T-helper 17 cell (primary cell): ENCODE measurements at places on chromosomes 3 and 15.

GRCh38 chr3:63808633-63809032 lies 10.5 kb upstream of the C3orf49 start:
- DNase-seq, result no peak

GRCh38 chr3:32495609-32496008 lies 7.0 kb downstream of the CMTM6 start:
- no peak for DNase-seq

DNA sequence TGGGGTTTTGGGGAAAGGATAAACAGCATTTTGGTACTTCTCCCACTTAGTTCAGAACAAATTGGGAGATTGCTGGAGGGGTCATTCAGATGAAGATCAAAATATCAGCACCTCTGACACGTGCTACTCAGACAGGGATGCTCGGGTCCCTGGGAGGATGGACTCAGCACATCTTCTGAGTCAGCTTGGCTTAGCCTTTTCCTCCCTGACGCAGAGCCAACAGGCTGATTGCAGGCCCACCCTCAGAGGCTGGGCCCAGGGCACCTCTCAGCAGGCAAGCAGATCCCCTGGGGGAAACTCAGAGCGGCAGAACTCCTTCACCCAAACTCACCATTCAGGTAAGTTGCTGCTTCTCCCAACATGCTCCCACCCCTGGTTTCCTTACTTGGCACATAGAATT lies 304.9 kb downstream of the TLE3 start:
- DNase-seq, result no peak

DNA sequence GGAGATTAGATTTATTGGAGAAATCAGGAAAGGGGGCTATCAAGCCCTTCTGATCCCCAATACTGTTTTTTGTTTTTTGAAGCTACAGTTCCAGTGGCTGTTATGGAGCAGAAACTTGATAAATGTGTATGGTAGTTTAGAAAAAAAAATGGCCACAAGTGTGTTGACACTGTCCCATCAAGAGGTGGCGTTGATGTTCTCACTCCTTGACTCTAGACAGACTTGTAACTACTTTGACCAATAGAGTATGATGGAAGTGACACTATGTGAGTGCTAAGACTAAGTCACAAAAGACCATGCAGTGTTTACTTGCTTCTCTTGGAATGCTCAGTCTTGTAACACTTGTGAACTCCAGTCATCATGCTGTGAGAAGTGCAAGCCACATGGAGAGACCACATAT lies 356.7 kb downstream of the PDCD6IP start:
- DNase-seq, result no peak

DNA sequence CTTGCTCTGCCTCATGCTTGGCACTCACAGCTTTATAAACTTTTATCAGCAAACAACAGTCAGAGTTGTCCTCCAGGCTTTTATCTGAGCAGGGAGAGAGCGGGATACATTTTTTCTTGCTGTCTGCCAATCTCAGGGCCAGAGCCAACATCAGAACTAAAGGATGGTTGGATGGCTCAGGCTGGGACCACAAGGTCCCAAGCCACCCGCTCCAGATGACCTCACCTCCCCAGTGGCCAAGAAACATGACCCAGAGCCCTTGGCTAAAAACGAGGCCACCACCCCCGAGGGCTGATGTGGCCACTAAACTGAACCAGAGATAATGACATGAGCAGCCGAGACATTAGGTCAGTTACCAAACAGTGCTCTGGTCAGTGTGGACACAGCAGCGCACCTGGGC lies 18.8 kb upstream of the SPATA12 start:
- DNase-seq, result no peak

DNA sequence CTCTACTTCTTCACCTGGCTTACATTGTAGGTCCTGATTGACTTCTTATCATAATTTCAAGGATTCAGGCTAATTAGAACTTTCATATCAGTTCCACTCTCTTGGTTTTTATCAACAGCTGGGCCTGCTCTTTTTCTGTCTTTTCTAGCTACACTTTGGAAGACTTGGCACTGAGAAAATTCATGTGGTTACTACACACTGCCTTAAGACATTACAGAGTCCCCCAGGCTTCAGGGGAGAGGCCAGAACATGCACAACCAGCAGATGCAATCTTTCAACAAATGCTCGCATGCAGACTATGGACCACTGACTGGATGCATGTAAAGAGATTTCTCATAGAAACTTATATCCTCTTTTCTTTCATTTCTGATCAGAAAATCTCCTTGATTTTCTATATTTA lies 423.5 kb downstream of the TUSC7 start:
- DNase-seq, result no peak
